CD4-positive, alpha-beta T cell treated with Interleukin-12 subunit alpha and Interleukin-12 subunit beta, for 1 hour (primary cell): ENCODE measurements at places on chromosomes 3 and 15.

DNA sequence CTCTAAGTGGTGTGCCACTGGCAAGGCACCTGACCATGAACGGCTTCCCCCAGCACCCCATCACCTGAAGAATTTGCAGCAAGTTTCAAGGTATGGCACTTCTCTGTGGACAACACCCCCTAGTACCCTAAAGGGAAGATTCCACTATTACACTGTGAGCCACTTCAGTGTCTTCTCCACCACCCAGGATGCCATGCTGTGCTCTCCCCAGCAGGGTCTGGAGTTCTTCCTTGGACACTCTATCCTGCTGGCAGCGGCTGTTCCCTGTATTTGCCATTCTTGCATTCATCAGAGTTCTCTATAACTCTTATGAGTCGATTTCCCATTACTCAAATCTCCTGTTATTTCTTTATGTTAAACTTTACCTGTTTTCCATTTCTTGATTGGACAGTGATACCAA is 33.9 kb upstream of the RNU6-1 start:
- DNase-seq, result no peak

GRCh38 chr3:170350515-170351413 is 6.8 kb upstream of the SKIL start:
- DNase-seq, result no peak

- no peak for DNase-seq
Measured at GRCh38 chr3:169597083-169597609, 66.4 kb downstream of the MECOM start.

- DNase-seq, result no peak
Measured at GRCh38 chr3:112605285-112605684, 35.7 kb downstream of the CCDC80 start.

DNA sequence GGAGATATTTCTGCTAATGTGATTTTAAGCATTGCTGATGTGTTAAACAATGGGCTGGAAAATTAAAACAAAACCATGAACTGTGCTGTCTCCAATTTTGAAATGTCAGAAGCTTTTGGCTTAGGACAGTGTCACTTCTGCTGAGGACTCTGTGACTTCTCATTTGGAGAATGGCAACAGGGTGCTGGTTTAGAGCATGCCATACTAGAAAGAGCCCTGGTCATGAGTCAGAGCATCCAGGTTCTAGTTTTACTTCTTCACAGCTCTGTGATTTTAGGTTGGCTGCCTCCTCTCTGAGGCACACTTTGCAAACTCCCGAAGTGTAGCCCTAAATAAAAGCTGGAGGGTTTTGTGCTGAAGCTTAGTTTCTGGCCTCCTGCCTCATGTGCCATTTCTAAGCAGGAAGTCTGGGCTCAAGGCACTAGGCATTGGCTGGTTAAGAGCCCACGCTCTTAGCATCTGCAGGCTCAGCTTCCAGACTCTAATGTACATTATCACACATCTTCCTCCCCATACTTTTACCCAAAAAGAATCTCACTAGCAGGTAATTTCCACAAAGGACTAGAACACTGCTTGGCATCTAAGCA is 193.8 kb downstream of the CNTN3 start:
- no peak for DNase-seq

GRCh38 chr15:85595804-85596536 is 198.8 kb downstream of the KLHL25 start:
- no peak for DNase-seq

DNA sequence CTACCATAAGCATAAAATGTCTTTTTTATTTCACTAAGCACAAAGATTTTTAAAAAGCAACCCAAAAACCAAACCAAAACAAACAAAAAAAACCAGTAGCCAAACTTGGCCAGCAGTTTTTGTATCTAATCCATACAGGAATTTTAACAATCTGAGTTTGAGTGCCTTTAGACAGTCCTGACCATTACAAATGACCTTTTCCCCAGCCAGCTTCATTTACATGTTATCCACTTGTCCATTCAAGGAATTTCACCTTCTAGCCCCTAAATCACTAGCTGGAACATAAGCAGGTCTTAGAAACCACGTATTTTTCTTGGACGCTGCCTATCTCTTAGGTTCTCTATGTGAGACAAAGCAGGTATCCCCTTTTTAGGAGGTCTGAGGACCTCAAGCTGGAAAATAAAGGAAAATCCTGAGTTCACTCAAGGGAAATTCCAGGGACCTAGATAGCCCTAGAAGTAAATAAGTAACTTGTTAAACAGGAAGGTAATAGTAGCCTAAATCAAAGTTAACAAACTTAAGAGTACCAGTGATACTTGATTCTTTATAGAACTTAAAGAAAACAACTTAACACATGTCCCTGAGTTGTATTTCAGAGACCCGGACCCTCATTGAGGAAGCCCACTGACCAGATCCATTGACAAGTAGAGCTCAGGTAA is 34.2 kb downstream of the CIP2A start:
- no peak for DNase-seq

DNA sequence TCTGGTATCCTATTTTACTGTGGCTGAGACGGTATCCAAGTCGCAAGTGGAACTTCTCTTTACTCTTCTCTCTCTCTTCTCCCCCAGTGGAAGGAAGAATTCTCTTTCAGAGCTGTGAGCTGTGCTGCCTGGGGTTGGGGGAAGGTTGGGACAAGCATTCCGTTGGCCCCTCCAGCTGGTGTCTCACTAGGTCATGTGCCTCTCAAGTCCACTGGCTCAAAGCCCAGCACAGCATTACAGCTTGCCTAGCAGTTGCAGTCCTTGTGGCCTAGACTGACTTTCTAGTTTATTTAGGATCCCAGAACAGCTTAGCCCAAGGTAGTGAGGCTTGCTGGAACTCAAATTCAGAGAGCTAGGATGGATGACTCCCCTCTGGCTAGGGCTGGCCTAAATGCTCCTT is 76.1 kb upstream of the SPATA16 start:
- no peak for DNase-seq

- no peak for DNase-seq
Measured at GRCh38 chr3:115498898-115499297, 124.4 kb upstream of the GAP43 start.

DNA sequence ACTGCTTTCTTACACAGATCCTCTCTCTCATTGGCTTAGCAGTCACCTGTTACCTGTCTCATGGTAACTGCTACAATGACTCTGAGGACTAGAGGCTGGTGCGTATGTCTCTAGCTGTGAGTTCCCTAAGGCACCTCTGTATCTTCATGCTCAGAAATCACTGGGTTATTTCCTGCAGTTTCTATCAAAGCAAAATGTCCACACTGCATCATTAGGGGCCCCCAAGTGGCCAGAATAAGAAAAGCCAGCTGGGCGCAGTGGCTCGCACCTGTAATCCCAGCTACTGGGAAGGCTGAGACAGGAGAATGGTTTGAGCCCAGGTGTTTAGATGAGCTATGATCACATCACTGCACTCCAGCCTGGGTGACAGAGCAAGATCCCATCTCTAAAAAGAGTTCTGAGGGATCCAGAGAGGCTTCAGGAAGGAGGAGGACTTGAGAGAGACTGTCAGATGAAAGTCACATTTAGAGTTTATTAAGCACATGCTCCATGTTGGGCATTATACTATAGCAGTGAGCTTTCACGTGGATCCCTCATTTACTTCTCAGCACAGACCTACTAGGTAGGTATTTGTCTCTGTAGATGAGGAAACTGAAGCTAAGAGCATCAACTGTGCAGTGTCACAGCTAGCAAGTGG is 2.3 kb upstream of the VPS18 start:
- DNase-seq, result peak; percentile 51

- no peak for DNase-seq
Measured at GRCh38 chr15:100918690-100919480, at the start of gene LRRK1. Gene LRRK1, plus strand, starts transcription at chr15:100919357. Its CDS starts 5,276 bp downstream, at chr15:100924633.
